ENCODE measurements at places on chromosomes 7 and 10. TPM values are rescaled to one million over a fixed set of nuclear protein-coding genes. Genes with fewer than 3 reads are reported as not detected.

GRK5 gene
- polyA plus RNA-seq = 14.0 TPM

ADRA2A gene
- 2.9 TPM for polyA plus RNA-seq

OR2A42 gene
- 1.8 TPM for polyA plus RNA-seq

H2BK1 gene
- polyA plus RNA-seq = not detected

GALNT17 gene
- 3.1 TPM for polyA plus RNA-seq

PLEKHA8 gene
- polyA plus RNA-seq = 21.2 TPM

IFIT1B gene
- 0.15 TPM for polyA plus RNA-seq

TMEM139 gene
- polyA plus RNA-seq = 55.7 TPM

WNT8B gene
- 0.85 TPM for polyA plus RNA-seq

MKI67 gene
- 89.3 TPM for polyA plus RNA-seq

NPFFR1 gene
- polyA plus RNA-seq = 0.15 TPM

NPY gene
- not detected for polyA plus RNA-seq

ETV1 gene
- 45.6 TPM for polyA plus RNA-seq

TAS2R4 gene
- polyA plus RNA-seq = 6.7 TPM

EBF3 gene
- polyA plus RNA-seq = 2.7 TPM

DENND2A gene
- 35.5 TPM for polyA plus RNA-seq

CAMK1D gene
- 11.9 TPM for polyA plus RNA-seq

CFTR gene
- 11.3 TPM for polyA plus RNA-seq

OPN1SW gene
- 2.2 TPM for polyA plus RNA-seq

GNAI1 gene
- 112 TPM for polyA plus RNA-seq

PSD gene
- polyA plus RNA-seq = 9.3 TPM

AKR1C8 gene
- polyA plus RNA-seq = 0.20 TPM

ADIRF gene
- polyA plus RNA-seq = 8.9 TPM

CRPPA gene
- 6.0 TPM for polyA plus RNA-seq

GPR22 gene
- polyA plus RNA-seq = 0.15 TPM

UNC5B gene
- 45.4 TPM for polyA plus RNA-seq

CNPY1 gene
- not detected for polyA plus RNA-seq

ABI1 gene
- polyA plus RNA-seq = 72.4 TPM

GLCCI1 gene
- polyA plus RNA-seq = 50.4 TPM

MPP7 gene
- polyA plus RNA-seq = 8.8 TPM

HPSE2 gene
- polyA plus RNA-seq = 0.81 TPM

PRPS1L1 gene
- polyA plus RNA-seq = not detected

ZNF277 gene
- polyA plus RNA-seq = 42.6 TPM
